T-helper 1 cell (primary cell): ENCODE measurements at places on chromosomes 16 and 17.

DNA sequence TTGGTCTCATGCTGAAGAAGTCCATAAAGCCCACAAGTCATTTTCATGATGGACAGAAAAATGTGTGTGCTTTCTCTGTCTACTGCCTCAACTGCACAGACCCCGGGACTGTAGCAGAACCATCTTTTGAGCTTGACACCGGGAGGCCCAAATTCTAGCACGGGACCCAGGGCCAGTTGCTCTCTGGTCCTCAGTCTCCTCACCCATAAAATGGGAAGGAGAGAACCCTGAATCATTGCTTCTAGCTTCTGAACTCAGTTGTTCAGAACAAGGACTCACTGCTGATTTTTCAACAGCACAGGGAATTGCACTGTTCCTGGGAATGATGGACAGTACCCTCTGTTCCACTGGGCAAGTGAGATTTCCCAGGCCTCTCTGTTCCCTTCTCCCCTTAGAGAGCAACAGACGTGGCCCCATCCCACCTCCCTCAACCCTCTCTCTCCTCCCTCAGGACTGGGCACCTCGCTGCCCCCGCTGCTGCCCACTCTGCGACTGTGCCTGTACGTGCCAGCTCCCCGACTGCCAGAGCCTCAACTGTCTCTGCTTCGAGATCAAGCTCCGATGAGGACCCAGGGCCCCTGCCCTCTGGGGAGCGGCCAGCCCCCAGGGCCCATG, 2.2 kb upstream of the ALDOA start:
- DNase-seq = no peak

- DNase-seq = no peak
These were observed 223.0 kb downstream of the SNX29 start for GRCh38 chr16:12199524-12199923.

DNA sequence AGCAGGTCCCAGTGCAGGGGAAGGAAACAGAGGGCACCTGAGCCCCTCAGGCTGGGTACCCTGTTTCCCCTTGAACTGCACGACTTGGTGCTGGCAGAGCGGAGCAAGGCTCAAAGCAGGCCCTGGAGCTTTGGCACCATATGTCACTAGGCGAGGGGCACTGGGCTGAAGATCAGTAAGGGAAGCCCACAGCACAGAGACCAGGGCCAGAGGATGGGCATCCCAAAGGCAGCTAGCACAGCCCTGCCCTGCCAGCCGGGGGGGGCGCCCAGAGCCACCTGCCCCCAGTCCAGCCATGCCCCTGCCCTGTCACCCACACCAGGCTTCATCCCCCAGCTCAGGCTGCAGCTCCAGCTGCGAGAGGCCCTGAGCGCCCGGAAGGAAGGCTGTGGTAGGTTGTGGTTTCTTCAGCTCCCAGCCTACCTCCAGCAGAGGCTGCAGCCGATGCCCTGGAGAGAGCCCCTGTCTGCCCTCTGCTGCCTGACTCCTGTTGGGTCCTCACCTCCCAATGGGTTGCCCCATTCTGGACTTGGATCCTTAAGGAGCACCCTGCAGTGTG, 10.9 kb downstream of the NHERF1 start:
- DNase-seq = peak; percentile 50

- DNase-seq = no peak
These were observed 102.5 kb downstream of the PARN start for GRCh38 chr16:14527411-14528044.

GRCh38 chr16:66486773-66487579, 59.9 kb downstream of the BEAN1 start:
- no peak for DNase-seq
